ENCODE measurements at places on chromosomes 7 and 10.

DNA sequence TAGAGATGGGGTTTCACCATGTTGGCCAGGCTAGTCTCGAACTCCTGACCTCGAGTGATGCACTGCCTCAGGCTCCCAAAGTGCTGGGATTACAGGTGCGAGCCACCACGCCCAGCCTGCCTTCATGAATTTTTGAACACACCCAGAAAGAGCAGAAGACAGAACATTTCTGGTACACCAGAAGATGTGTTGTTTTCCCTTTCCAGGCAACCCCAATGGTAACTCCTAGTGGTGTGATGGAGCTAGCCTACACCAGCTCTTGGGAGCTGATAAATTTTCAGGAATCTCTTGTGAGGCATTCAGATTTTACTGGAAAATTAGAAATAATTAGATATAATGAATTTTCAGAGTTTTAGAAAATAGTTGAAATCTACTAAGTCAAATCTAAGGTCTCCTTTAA, 904 bp upstream of the CCDC7 start:
- no peak for DNase-seq

- DNase-seq, result no peak
Measured at GRCh38 chr10:4838743-4839142, 12.7 kb downstream of the AKR1E2 start.

DNA sequence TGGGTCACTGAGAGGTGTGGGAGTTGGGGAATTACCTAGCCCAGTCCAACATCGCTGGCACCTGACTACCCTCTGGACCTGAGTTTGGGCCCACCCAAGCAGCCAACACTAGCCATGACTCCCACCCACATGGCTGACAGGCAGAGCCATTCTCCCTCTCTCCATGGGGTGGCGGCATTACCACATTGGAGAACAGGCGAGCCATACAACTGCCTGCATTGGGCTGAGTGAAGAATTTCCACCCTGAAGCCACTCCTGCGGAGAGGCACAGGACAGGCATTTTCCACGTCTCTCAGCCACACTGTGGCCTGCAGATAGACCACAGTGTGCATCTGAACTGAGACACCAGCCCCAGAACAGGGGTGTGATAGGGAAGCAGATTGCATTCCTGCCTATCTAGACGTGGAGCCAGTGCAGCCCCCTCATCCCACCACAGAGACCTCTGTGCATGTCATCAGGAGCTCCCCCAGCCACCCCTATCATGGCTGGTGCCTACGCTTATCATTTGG, 58.2 kb upstream of the ANTXRL start:
- peak; percentile 18 for DNase-seq

- no peak for DNase-seq
Measured at GRCh38 chr10:71075759-71076472, 136.5 kb upstream of the UNC5B start.

DNA sequence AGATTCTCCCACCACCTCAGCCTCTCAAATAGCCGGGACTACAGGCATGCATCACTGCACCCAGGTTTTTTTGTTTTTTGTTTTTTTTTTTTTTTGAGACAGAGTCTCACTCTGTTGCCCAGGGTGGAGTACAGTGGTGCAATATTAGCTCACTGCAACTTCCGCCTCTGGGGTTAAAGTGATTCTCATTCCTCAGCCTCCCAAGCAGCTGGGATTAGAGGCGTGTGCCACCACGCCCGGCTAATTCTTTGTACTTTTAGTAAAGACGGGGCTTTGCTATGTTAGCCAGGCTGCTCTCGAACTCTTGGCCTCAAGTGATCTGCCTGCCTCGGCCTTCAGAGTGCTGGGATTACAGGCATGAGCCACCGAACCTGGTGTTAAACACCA, 107.5 kb upstream of the KIF5B start:
- no peak for DNase-seq

GRCh38 chr7:151717415-151717814, 159.5 kb downstream of the PRKAG2 start:
- no peak for DNase-seq

DNA sequence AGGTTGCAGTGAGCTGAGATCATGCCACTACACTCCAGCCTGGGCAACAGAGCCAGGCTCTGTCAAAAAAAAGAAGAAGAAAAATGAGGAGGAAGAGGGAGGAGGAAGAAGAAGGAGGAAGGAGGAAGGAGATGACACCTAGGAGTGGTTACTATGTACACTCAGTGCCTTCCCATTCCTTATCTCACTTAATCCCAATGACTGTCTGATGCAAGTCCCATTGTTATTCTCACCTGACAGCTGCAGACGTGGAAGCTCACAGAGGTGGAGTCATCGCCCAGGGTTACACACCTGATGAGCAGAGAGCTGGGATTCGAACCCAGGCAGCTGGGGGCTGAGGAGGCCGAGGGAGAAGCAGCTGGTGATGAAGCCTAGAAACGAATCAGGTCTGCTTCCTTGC, 258.8 kb downstream of the SNX10 start:
- DNase-seq, result no peak

- DNase-seq, result no peak
Measured at GRCh38 chr7:3404501-3404900, 103.4 kb downstream of the SDK1 start.

- DNase-seq, result no peak
Measured at GRCh38 chr7:95867309-95867708, 95.0 kb downstream of the DYNC1I1 start.

DNA sequence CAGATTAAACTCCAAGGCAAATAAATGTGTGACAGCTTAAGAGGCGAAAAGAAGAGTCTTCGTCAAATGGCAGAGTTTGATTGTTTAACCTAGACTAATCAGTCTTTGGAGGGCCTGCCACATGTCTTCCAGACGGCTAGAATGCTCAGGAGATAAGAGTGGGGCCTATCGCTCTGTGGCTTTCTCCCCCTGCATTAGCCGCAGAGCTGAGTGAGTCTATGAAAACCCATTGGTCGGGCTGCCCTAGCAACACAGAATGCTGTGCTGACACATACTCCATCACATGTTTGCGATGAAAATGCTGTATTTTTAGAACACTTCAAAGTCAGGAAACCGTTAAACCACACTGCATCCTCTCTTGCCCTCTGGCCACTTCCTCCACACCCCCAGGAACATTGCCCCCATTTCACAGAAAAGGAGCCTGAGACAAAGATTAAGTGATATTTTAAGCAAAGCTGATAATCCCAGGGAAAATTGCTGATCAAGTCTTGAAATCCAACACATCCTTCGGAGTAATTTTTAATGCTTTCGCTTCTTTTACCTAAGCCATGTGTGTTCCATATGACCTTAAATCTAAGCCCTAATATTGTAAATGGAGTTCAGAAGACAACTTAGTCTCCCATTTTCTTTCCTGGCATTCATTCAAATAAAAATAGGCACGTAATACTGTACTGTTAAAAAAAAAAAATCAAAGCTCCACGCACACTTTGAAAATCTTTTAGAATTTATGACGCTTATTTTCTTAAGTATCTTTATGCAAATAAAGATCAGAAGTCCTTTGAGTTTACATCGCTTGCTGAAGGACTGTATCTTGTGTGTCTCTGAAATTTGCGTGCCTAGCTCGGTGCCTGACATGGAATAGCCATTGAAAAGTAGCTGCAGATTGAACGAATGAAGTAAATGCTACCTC, 161.2 kb downstream of the CELF2 start:
- DNase-seq, result peak; percentile 65

DNA sequence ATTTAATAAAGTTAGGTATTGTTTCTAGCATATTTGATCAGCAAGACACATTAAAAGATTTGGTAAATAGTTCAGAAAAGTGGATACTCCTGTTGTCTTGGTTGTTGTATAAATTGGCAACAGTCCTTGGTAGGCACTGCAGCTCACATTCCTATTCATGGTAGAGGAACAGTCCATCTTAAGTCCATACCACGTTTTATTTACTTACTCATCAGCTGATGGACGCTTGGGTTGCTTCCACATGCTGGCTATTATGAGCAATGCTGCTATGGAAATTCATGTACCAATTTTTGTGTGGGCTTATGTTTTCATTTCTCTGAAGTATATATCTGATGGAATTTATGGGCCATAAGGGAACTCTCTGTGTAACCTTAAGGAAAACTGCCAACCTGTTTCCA, 43.3 kb downstream of the C10orf120 start:
- no peak for DNase-seq

GRCh38 chr10:27618906-27619305, 114.8 kb downstream of the RAB18 start:
- DNase-seq, result no peak

DNA sequence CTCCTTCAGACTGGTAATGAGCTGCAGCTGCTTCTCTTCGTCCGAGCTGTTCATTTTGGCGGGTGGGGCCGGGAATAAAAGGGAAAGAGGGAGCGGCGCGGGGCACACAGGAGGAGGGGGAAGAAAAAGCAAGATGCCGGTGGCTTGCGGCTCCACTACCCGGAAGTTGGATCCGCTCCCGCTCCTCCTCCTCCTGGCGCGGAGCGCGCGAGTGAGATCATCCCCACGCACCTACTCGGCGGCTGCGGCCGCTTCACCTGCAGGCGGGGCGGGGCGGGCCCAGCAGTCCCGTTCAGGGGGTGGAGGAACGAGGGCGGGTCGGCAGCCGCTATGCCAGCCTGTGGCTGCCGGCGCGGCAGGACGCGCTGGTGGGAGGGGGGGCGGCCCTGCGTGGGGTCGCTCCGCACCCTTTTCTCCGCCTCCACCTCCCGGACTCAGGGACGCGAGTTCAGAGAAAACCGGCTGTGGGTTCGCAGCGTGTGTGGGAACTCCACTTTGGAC, at the start of gene SHTN1:
TSS of gene SHTN1 (minus strand) at position 162 of the 501 bp plus-strand sequence. CDS start at position 54, 108 bp downstream.
- no peak for DNase-seq

DNA sequence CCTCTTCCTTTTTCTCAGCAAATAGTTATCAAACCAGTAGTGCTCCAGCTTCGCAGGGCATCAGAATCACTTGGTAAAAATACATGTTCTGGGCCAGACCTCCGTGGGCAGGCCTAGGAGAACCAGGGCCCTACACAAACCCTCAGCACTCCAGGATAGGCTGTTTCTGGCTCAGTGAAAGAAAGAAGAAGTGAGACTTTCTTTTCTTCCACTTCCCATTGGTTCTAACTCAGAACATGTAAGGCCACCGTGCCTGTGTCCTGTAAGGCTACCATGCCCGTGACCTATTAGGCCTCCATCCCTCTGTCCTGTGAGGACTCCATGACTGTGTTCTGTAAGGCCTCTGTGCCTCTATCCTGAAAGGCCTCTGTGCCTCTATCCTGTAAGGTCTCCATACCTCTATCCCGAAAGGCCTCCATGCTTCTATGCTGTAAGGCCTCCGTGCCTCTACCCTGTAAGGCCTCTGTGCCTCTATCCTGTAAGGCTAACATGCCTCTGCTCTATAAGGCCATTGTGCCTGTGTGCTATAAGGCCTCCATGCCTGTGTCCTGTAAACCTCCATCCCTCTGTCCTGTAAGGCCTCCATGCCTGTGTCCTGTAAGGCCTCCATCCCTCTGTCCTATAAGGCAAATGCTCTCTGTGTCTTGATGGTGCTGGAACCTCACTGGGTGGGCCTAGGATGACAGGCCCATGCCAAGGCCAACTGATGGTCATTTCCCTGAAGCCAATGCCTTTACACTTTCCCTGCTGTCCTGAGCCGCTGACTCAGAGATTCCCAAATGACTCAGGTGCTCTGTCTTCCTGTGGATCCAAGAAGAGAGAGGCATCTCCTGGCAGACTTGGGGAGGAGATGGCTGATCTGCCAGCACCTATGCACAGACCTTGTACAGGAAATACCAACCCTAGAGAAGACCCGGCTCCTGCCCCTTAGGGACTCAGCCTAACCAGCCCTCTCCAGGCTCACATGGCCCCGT, 96.6 kb upstream of the CACUL1 start:
- DNase-seq, result no peak

DNA sequence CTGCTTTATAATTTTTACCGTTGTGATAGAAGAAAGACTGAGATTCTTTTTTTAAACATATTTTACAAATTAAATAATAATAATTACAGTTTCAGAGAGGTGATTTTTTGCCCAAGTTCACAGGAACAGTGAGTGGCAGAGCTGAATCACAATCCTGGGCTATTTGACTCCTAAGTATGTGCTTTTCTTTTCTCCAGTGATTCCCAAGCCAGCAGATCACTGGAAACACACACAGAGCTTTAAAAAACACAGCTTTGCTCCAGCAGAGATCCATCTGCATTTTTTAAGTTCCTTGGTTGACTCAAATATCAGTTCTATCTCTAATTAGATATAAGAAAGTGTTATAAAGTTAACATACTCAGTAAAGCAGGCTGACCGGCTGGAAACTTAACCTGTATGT, 69.0 kb downstream of the AHR start:
- DNase-seq, result no peak

DNA sequence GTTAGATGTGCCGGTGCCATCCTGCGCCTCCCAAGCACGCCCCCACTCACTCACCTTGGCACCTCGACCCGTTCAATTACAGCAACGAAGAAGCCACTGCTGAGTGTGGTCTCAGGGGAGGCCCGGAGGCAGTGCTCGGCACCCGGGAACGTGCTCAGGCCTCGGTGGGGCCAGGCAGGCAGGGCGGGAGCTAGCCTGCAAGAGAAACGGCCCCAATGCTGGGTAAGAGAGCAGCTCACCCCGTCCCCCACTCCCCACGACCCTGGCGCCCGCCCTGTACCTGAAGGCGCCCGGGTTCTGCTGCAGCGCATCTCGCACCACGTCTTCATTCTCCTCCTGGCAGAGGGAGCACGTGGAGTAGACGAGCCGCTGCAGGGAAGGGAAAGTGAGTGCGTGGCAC, 5.1 kb downstream of the NSUN5 start:
- no peak for DNase-seq

- no peak for DNase-seq
Measured at GRCh38 chr7:33044401-33044718, 18.2 kb downstream of the NT5C3A start.

DNA sequence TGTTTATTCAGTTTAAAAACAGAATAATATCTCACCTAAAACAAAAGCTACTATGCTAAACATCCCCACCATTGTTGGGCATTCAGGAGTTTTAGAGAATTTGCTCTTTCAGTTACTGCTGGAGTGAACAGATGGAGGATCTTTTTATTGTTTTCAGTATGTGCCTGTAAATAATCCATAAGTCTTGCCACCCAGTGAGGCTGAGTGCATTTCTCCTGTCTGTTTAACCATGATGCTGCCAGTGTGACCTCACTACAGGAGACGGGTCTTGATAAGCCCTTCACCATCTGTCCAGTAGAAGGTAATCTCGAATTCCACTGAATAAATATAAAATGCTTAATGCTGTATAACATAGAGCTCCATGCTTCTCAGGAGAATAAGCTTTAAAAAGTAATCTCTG, 430.9 kb downstream of the POM121L12 start:
- no peak for DNase-seq

- DNase-seq, result no peak
Measured at GRCh38 chr7:149197675-149198074, 2.3 kb downstream of the ZNF282 start.

GRCh38 chr7:7867846-7868571, 100.6 kb upstream of the GLCCI1 start:
- DNase-seq, result no peak

- no peak for DNase-seq
Measured at GRCh38 chr10:78634835-78635234, 433.9 kb upstream of the ZMIZ1 start.

DNA sequence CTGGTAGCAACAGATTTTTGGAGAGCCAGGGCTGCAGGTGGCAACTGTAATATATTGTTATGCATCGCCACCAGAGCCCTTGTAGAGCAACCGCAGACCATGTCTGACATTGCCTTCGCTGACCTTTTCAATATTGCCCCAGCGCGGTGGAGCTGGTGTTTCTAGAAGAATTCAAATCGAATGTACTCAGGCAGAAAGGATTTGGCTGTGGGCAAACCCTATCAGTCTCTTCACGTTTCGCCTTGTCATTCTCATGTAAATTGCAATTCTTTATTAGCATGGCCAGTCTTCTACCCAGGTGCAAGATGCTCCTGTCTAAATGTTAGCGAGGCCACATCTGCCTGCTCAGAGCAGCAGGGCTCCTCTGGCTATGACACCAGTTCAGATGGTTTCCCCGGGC, 490.2 kb upstream of the AUTS2 start:
- DNase-seq, result no peak

- DNase-seq, result no peak
Measured at GRCh38 chr10:56823849-56824248, 462.8 kb upstream of the ZWINT start.

Measured in stimulated activated CD4-positive, alpha-beta T cell treated with anti-CD3 and anti-CD28 coated beads, Interleukin-1b, Interleukin-23, amount 100 ng/mL, for 1 hour (primary cell).